ENCODE measurements at places on chromosomes 4 and X. TPM values are rescaled to one million over a fixed set of nuclear protein-coding genes. Genes with fewer than 3 reads are reported as not detected.

Gene TENM3
- 16.2 TPM for total RNA-seq

Gene AGA
- 7.5 TPM for total RNA-seq

Gene CPE
- total RNA-seq, result 104 TPM

Gene FANCB
- 1.3 TPM for total RNA-seq

Gene COX7B2
- not detected for total RNA-seq

Data from esophagus muscularis mucosa (tissue), 4 donors.